CD4-positive, alpha-beta T cell (primary cell): ENCODE measurements at places on chromosomes 11 and 22.

- no peak for DNase-seq
Observed at GRCh38 chr11:1326435-1327063, 17.1 kb upstream of the TOLLIP start.

- no peak for DNase-seq
Observed at GRCh38 chr11:130102301-130103249, 32.9 kb downstream of the APLP2 start.

- no peak for DNase-seq
Observed at GRCh38 chr11:72144807-72145565, 9.5 kb downstream of the FOLR3 start.

DNA sequence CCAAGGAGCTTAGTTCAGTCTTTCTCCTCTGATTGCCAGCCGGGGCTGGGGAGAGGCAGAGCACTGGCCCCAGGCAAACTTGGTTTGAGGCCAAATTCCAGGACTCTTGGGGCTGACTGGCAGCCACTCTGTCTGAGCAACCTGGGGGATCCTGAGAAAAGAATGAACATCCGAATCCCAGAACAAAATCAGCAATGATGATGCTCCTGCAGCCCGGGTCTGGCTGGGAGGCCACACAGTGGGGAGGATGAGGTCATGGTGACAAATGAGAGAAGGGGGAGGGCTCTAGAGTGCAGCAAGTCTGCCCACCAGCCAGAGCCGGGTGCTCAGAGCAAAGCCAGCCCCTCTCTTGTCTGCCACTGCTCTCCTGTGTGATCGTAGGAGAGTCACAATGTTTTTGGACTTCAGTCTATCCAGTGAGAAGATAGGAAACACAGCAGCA lies 71.8 kb upstream of the PAX6 start:
- no peak for DNase-seq

GRCh38 chr22:20926243-20926642 lies 9.0 kb downstream of the CRKL start:
- DNase-seq = no peak

DNA sequence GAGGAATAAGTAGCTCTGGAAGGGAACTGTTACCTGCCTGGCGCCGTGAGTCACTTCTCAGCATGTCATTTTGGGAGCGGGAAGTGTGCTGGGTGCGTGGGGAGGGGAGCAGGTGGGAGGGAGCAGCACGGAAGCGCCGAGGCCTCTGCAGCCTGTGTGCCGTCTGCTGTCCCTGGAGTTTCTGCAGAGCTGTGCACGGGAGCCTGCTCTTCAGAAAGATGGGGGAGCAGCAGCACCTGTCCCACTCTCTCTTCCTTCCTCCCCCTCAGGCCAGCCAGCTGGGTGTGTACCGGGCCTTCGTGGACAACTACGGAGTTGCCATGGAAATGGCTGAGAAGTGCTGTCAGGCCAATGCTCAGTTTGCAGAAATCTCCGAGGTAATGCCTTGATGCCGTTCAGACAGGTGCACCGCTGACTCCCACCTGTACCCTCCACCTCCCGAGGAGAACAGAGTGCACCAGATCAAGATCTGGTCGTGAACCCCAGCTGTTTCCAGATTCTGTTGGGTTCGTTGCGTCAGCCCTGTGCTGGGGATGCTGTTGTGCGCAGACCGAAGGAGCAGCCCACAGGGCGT lies 87.9 kb downstream of the BCR start:
- no peak for DNase-seq

DNA sequence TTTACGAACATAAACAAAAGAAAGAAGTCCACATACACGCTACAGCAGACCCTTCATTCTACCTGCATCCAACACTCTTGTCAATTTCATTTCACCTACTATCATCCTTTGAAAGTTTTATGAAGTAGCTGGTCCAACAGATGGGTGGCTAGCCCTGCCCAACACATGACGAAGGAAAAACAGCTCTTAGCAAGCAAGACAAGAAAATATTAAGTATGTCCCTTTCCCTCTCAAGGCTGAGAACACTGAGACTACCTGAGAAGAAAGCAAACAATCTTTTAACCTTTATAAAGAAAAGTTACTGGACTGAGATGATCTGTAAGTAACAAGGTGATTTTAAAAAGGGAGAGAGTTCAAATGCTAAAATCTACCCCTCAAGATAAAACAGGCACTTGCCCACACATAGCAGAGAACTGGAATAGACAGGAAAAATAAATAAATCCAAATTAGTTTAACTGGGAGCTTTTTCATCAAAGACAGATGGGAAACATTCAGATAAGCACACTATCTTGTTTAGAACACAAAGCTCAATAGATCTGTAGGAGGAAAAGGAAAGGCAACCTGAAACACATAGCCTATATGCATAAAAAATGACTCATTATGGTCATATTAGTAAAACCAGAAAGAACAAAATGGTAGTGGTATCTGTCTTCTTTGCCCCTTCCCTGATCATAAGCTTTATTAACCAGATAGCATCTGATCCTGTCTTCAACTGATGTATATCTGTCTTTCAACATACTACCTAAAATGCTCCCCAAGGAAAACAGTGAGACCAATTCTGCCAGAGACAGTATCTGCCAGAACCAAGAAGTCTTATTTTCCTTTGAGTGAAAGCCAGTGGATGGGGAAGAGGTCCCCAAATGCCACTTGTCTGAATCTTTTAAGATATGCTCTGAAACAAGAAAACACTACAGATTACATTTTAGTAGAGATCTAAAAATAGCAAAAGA lies 104.3 kb downstream of the MRTFA start:
- no peak for DNase-seq

DNA sequence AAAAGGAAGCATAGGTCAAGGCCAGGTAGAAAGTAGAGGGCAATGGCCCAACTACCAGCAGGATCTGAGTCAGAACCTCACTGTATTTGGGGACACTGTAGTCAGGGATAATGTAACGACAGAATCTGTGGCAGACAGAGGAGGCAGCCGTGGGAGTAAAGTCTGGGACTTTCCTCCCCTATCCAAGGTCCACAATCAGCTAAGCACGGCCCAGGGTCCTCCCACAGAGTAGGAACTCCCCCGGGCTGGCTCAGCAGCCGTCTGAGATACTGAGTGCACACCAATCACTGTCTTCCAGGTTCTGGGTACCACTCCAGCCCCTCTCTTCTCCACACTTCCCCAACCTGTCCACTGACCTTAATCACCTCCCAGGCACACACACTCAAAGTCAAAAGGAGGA lies 3.2 kb downstream of the IGSF9B start:
- no peak for DNase-seq

DNA sequence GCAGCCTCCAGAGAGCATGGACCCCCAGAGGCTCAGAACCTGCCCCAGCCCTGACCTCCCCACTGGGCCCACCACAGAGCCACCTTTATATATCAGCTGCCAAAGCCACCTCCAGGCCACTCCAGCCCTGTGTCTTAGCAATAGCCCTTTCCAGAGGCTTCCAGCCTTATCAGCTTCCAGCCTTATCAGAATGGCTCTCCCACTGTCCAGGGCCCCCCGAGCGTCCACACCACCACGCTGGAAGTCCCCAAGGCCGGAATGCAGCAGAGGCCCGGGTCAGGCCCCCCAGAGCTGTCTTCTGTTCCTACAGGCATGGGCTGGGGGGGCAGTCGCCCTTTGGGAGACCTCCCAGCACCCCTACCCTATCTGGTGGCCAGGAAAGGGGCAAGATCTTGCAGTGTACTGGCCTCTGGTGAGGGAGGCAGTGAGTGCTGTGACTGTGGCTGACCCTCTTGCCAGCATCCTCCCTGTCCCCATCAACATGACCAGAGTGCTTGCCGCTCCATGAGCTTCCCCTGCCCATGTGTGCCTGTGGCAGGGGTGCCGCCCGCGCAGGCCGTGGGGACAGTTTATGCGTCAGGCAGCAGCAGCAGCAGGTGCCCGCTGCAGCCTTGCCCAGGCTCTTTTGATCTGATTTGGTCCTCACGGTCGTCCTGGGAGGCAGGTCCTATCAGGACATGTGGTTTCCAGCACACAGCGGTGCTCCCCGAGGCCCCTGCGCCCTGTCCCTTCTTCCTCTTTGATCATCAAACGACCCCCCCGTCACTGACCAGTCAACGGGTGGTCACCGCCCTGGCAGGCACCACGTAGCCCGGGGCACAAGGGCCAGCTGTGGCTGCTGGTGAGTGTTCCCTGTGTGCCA lies 15.9 kb downstream of the OSBPL5 start:
- no peak for DNase-seq

DNA sequence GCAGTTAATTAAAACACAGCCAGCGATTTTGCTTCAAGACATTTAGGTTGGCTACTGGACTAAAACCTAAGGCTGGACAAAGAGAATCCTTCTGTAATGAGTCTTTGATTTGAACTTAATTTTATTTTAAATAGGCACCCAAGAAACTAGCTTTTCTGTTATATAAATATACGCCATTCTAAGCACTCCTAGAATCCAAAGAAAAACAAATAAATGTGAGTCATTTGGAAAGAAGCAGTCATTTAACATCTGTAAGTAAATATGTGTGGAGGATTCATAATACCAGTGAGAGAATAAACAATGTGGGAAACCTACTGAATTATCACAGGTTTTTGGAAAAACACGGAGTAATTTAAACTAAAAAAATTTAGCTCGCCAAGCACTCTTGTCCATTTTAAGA lies 1.2 kb upstream of the TECTA start:
- DNase-seq = no peak

- peak; percentile 85 for DNase-seq
Observed at GRCh38 chr22:39661842-39662685, 91.5 kb downstream of the CACNA1I start.

GRCh38 chr22:42399315-42400271 lies 32.6 kb downstream of the NFAM1 start:
- DNase-seq = no peak

GRCh38 chr11:101817581-101817980 lies 97.2 kb upstream of the CEP126 start:
- no peak for DNase-seq

DNA sequence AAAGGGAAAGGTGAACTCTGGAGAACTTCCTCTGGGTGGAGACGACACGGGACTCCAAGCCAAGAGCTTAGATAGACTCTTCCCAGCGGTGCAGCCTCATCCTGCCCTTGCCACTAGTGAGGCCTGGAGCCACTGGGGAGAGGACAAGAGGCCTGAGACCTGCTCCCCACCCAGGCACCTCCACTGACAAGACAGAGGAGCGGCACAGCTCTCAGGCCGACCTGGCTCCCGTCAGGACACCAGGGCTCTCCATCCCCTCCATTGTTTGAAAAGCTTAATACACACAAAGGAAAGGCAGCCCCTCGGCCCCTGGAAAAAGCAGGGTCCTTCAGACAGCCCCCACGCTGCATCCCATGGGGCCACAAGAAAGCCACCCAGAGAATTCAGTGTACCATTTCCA lies 29.6 kb downstream of the POLDIP3 start:
- DNase-seq = no peak

DNA sequence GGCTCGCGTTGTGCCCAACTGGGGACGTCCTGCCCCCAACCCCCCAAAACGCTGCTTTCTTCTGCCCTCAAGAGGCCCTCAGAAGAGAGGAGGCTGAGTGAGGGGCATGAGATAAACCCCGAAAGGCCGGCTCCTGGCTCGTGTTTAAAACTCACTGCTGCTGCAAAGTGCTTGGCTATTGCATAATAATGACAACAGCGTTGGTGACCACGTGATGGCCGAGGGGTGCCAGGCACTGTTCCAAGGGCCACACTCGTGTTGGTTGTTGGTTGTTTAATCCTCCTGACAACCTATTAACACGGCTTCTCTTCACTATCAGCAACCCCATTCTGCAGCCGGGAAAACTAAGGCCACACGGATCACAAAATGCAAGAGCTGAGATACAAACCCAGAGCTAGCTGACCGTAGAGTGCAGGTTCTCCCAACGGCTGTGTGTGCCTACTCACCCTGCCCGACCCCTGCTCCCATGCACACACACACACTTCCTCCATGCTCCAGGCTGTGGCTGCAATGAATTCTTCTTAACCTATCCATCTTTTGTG lies 51.0 kb downstream of the ANO1 start:
- DNase-seq = no peak

DNA sequence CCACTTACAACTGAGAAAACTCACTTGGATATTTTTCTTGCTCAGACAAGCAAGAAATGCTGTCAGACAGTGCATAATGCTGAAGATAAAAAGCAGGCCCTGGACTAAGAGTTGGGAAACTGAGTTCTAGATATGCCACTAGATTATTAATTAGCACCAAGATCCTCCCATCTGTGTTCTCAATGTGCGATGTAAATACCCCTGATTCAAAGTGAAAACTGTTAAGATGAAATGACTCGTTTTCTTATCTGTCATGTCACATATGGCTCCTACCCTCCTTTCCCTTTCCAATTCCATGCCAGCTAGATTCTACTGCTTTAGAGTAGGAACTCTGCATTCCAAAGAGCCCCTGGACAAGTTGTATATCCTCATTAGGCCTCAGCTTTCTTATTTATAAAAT lies 88.9 kb upstream of the CLNS1A start:
- DNase-seq = no peak

DNA sequence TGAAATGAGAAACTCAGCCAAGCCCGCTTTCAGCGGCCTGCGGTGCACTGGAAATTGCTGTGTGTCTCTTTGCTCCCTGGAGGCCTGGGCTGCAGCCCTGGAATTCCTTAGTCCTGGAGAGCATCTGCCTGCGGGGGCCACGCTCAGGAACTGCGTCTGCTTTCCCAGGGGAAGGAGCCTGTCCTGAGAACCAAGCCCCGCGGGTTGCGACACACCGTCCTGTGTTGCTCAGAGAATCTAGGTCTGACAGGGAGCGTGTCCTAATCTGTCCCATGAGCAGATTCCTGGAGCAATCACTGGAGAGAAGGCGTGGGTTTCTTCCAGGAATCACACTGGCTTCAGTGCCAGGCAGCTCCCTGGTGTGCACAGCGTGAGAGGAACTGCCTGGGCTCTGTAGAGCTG lies 708.1 kb downstream of the BRD1 start:
- DNase-seq = no peak

- DNase-seq = no peak
Observed at GRCh38 chr22:46336119-46337078, 885 bp downstream of the TRMU start.

DNA sequence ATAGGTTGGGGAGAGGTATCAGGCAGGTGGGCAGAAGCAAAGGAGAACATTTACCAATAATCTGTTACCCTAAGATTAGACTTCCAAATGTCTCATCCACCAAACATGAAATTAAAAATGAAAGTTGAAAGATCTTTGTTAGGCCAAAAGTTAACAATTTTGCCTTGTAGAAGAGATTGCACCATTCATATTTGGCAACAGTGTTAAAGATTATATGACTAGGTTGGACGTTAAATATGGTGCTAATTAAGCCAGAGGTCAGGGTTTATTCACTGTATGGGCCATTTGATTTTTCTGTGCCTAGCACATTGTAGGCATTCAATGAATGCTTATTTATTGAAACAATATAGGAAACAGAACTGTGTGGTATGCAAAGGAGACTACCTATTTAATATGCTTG lies 126.1 kb upstream of the SLC5A12 start:
- DNase-seq = no peak

GRCh38 chr22:22984967-22985366 lies 85.4 kb upstream of the GNAZ start:
- no peak for DNase-seq

GRCh38 chr11:70719516-70719915 lies 321.2 kb downstream of the CTTN start:
- no peak for DNase-seq

DNA sequence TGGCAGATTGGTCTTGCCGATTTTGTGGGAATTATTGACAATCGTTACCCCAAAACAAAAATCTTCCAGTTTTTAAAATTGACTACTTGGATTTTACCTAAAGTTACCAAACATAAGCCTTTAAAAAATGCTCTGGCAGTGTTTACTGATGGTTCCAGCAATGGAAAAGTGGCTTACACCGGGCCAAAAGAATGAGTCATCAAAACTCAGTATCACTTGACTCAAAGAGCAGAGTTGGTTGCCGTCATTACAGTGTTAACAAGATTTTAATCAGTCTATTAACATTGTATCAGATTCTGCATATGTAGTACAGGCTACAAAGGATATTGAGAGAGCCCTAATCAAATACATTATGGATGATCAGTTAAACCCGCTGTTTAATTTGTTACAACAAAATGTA lies 37.2 kb downstream of the IGLL1 start:
- no peak for DNase-seq
